ENCODE measurements at places on chromosomes 7 and 10. TPM values are rescaled to one million over a fixed set of nuclear protein-coding genes. Genes with fewer than 3 reads are reported as not detected.

DNA sequence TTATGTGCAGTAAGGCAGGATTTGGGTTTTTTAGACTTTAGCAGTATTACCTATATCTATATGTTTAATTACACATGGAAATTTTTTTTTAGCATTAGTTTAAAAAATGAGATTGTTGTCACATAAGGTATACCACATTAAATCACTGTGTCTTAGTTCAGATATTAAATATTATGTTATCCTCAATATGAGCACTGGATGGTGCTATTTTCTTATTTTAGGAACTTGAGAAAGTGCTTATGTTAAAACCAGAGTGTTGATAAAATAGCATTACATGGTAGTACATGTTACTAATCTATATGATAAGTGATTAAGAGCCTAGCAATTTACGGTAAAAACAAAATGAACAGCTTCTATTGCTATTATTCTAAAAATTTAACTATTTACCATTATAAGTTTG is 28.8 kb downstream of the MIOS start:
- no peak for DNase-seq
- no peaks in the 10 kb centered on the region for H3K4me1 ChIP-seq
- no peak overlapping the region for H3K27ac ChIP-seq
- no peak overlapping the region for H3K4me3 ChIP-seq

GRCh38 chr7:41702635-41703371 is at the start of gene INHBA:
Gene INHBA (minus strand): TSS chr7:41703090. CDS start chr7:41700374, 2,716 bp downstream.
- DNase-seq = no peak
- peaks cover 24% of the 10 kb centered on the region for H3K4me1 ChIP-seq
- peaks cover 7% of the 10 kb centered on the region for H3K27me3 ChIP-seq

DNA sequence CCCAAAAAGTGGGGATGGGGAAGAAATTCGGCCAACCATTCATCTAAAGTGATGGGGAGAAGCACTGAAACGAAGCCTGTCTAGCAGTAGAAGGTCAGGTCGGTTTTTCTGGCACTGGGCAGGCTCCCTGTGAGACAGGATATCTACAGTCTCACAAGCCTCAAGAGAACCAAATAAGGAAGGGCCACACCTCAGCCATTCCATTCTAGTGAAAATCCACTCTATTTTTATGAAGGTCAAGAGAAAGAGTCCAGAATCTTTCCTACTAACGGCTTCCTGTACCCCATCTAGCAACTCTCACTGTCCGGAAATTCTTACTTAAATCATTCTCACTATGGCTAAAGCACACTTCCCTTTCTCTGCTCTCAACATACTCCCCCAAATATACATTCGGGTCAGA is 267.1 kb downstream of the PRPF18 start:
- no peaks in the 10 kb centered on the region for H3K36me3 ChIP-seq
- no peak overlapping the region for H3K4me3 ChIP-seq
- peak overlapping the region; percentile 68 for H3K27ac ChIP-seq
- H3K4me1 ChIP-seq = peaks cover 10% of the 10 kb centered on the region
- no peaks in the 10 kb centered on the region for H3K27me3 ChIP-seq
- DNase-seq = no peak

GRCh38 chr7:116222501-116222900 is 12.2 kb downstream of the TES start:
- H3K36me3 ChIP-seq = no peaks in the 10 kb centered on the region
- H3K4me1 ChIP-seq = peaks cover 4% of the 10 kb centered on the region
- no peak overlapping the region for H3K4me3 ChIP-seq
- H3K27me3 ChIP-seq = no peaks in the 10 kb centered on the region
- H3K27ac ChIP-seq = peak overlapping the region; percentile 86

DNA sequence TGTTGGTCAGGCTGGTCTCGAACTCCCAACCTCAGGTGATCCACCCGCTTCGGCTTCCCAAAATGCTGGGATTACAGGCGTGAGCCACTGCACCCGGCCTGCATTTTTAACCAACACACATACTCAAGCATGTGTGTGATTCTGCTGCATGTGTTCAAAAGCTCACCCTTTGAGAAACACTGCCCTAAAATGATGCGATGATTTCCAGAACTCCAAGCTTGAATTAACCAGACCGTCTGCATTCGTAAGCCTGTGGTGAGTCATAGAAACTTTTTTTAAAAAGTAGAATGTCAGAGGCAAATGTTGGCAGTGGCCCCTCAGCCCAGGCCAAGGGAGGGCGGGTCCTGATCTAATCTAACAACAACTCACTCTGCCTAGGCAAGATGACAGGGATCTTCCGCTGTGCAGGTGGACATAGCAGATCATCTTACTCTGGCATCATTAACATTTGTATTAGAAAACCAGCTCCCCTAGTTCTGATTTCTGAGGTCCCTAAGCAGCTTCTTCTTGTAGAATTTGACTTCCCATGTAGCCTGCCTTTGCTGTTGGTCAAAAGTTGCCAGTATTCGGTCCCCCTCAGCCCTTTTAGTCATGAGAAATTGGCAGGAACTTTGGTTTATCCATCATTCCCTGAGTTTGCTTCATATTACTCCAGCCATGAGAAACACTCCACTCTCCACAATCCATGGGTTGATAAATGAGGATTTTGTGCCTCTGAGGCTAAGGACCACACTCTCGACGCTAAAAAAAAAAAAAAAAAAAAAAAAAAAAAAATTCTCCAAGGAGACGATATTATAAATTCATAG is 190.4 kb downstream of the SKIDA1 start:
- no peaks in the 10 kb centered on the region for H3K36me3 ChIP-seq
- peak overlapping the region; percentile 40 for H3K27ac ChIP-seq
- peak; percentile 57 for DNase-seq
- H3K27me3 ChIP-seq = no peaks in the 10 kb centered on the region
- H3K4me1 ChIP-seq = peaks cover 6% of the 10 kb centered on the region

- no peak overlapping the region for H3K4me3 ChIP-seq
- peaks cover 47% of the 10 kb centered on the region for H3K27me3 ChIP-seq
- DNase-seq = no peak
- H3K36me3 ChIP-seq = no peaks in the 10 kb centered on the region
- no peak overlapping the region for H3K27ac ChIP-seq
Measured at GRCh38 chr7:157687845-157688532, 351.2 kb downstream of the DNAJB6 start.

- H3K4me3 ChIP-seq = no peak overlapping the region
- no peak for DNase-seq
- H3K27me3 ChIP-seq = no peaks in the 10 kb centered on the region
- H3K4me1 ChIP-seq = peaks cover 29% of the 10 kb centered on the region
Measured at GRCh38 chr10:62581351-62581750, 207.2 kb downstream of the ZNF365 start.

GRCh38 chr7:88169717-88170320 is 50.0 kb downstream of the SRI start:
- DNase-seq = no peak
- H3K4me3 ChIP-seq = no peak overlapping the region
- H3K4me1 ChIP-seq = peaks cover 4% of the 10 kb centered on the region
- H3K27ac ChIP-seq = no peak overlapping the region
- H3K27me3 ChIP-seq = no peaks in the 10 kb centered on the region
- no peaks in the 10 kb centered on the region for H3K36me3 ChIP-seq

DNA sequence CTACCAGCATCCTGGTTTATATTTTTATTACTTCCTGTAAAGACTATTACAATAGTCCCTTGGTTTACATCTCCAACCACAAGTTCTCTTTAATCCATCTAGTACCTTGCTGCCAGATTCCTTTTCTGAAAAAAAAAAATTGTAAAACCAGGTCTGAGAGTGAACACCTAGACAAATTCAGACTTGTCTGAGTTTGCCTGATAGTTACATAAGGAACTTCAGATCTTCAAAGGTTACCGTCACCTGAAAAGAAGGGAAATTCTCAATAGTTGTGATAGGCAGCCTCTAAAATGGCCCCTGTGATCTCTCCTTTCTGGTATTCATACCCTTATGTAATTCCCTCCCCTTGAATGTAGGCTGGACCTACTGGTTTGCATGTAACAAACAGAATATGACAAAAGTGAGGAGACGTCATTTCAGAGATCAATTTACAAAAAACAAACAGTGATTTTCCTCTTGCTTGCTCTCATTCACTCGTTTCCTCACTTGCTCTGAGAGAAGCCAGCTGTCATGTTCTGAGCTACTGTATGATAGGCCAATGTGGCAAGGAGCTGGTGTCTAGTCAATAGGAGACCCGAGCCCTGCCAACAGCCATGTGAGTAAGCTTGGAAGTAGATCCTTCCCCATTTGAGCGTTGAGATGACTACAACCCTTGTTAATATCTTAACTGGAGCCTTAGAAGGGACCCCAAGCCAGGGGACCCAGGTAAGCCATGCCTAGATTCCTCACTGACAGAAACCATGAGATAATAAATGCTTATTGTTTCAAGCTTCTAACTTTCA is 110.9 kb upstream of the LSM8 start:
- no peak overlapping the region for H3K4me3 ChIP-seq
- H3K27ac ChIP-seq = no peak overlapping the region
- H3K27me3 ChIP-seq = no peaks in the 10 kb centered on the region
- no peak for DNase-seq
- no peaks in the 10 kb centered on the region for H3K4me1 ChIP-seq

- H3K36me3 ChIP-seq = no peaks in the 10 kb centered on the region
- no peaks in the 10 kb centered on the region for H3K27me3 ChIP-seq
- H3K4me3 ChIP-seq = no peak overlapping the region
- no peak overlapping the region for H3K27ac ChIP-seq
- no peaks in the 10 kb centered on the region for H3K4me1 ChIP-seq
Measured at GRCh38 chr10:66882271-66882670, 43.6 kb upstream of the LRRTM3 start.

DNA sequence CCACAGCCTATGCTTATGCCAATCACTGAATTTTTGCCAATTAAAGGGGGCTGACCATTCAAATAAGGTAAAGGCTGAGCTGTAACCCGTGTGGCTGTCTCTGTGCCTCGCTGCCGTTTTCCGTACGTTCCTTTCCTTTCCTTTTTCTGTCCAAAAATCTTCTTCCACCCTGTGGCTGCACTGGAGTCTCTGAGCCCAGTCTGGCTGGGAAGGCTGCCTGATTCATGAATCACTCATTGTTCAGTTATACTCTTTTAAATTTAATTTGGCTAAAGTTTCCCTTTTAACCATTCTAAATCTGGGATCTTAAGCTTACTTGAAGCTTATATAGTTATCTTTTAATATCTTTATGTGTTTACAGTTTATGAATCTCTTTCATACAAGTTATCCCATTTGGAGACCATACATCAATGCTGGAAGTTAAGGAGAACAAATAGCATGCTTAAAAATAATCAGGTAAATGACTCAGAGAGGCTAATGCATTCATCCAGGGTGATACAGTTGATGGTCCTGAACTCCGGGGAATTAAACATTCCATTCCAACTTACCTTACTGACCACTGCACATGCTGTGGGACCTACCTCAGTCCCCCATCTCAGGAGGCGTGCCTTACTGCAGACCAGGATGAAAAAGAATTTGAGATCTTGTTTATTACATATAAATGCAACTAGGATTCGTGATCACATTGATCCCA is 385.3 kb upstream of the ADARB2 start:
- no peaks in the 10 kb centered on the region for H3K4me1 ChIP-seq
- H3K27ac ChIP-seq = no peak overlapping the region
- no peaks in the 10 kb centered on the region for H3K27me3 ChIP-seq
- DNase-seq = no peak
- H3K4me3 ChIP-seq = no peak overlapping the region

DNA sequence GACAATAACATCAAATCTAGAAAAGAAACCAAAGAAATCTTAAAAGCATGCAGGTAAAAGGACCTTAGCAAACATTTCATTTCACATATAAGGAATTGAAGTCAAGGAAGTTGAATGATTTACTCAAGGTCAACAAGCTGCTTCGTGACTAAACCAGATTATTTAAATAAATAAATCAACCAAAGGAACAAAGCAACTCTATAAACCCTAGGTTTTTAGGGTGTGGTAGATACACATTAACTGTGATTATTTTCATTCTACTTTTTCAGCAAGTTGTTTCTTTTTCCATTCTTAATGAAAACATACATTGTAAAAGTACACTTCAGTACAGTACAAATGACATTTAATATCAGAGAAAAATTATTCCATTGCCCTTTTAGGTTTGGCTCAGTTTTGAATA is 382.0 kb upstream of the STEAP1 start:
- H3K27me3 ChIP-seq = no peaks in the 10 kb centered on the region
- no peaks in the 10 kb centered on the region for H3K36me3 ChIP-seq
- H3K4me3 ChIP-seq = no peak overlapping the region

GRCh38 chr7:38070718-38071117 is 107.3 kb upstream of the STARD3NL start:
- no peak overlapping the region for H3K4me3 ChIP-seq
- DNase-seq = no peak
- H3K4me1 ChIP-seq = no peaks in the 10 kb centered on the region
- no peak overlapping the region for H3K27ac ChIP-seq

DNA sequence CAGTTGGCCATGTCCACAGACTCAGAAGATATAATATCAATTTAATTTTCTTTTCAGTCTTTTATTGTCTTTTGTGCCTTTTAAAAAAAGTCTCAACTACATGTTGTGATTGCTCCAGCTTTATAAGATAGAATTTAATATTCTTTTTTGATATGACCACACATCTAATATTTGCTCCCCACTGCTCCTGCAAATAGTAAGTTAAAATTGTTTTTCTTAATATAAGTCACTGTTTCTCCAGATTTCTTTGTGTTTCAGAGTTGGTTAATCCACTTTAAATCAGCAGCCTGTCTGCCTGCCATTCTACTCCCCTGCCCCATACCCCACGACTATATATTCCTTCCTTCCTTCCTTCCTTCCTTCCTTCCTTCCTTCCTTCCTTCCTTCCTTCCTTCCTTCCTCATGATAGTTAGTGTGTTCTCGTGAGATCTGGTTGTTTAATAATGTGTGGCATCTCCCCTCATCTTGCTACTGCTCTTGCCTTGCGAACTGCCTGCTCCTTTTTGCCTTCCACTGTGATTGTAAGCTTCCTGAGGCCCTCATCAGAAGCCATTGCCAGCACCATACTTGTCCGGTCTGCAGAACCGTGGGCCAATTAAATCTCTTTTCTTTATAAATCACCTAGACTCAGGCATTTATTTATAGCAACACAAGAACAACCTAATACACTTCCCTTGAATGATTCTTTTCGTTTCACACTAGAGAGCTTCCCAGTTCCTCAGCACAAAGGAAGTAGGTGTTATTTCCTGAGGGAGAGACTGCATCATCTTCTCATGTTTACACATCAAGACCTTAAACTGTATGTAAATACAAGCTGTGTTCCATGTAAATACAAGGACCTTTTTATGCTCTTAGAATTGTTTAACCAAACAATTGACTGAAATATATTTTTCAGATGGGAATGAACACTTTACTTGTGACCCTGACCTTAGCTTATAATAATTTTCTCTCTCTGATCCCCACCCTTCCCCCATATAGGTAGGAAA is 24.5 kb downstream of the TAS2R16 start:
- no peaks in the 10 kb centered on the region for H3K27me3 ChIP-seq
- DNase-seq = no peak
- no peaks in the 10 kb centered on the region for H3K36me3 ChIP-seq
- H3K4me3 ChIP-seq = no peak overlapping the region
- no peak overlapping the region for H3K27ac ChIP-seq

- H3K36me3 ChIP-seq = no peaks in the 10 kb centered on the region
- no peak overlapping the region for H3K4me3 ChIP-seq
- no peak overlapping the region for H3K27ac ChIP-seq
- no peak for DNase-seq
- H3K4me1 ChIP-seq = peaks cover 7% of the 10 kb centered on the region
Measured at GRCh38 chr10:74637685-74638084, 188.7 kb upstream of the KAT6B start.

- no peaks in the 10 kb centered on the region for H3K4me1 ChIP-seq
- no peaks in the 10 kb centered on the region for H3K36me3 ChIP-seq
- no peaks in the 10 kb centered on the region for H3K27me3 ChIP-seq
- no peak overlapping the region for H3K4me3 ChIP-seq
Measured at GRCh38 chr10:114188001-114188400, 8.8 kb downstream of the TDRD1 start.

The DBF4 gene
- total RNA-seq = 2.8 TPM

The ADIRF gene
- total RNA-seq = 36.3 TPM

The FAM237B gene
- not detected for total RNA-seq

The CCDC186 gene
- 11.6 TPM for total RNA-seq

The LIPM gene
- not detected for total RNA-seq

The GDF10 gene
- not detected for total RNA-seq

The DEPP1 gene
- total RNA-seq = 67.4 TPM

The PROSER2 gene
- total RNA-seq = 0.58 TPM

All from heart left ventricle (tissue), 16 donors.